CD4-positive, alpha-beta T cell (primary cell): ENCODE measurements at places on chromosomes 7 and 10.

GRCh38 chr10:43262397-43262901 lies 4.4 kb downstream of the RASGEF1A start:
- no peak for DNase-seq

DNA sequence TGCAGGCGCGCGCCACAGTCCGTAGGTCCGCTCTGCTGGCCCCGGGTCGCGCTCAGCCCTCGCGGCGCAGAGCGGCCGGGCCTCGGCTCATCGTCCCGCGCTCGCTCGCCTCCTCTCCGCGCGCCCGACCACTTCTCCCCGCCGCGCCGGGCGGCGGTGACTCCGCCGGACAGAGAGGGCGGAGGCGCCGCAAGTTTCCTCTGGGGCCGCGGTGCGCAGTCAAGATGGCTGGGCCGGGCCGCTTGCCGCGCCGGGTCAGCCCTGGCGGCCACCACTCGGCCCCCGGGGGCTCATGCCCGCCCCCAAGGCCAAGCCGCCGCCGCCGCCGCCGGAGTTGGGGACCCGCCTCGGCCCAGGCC lies 441 bp downstream of the FZD8 start:
- DNase-seq, result no peak

GRCh38 chr7:80225361-80225760 lies 90.7 kb downstream of the GNAI1 start:
- DNase-seq, result no peak

DNA sequence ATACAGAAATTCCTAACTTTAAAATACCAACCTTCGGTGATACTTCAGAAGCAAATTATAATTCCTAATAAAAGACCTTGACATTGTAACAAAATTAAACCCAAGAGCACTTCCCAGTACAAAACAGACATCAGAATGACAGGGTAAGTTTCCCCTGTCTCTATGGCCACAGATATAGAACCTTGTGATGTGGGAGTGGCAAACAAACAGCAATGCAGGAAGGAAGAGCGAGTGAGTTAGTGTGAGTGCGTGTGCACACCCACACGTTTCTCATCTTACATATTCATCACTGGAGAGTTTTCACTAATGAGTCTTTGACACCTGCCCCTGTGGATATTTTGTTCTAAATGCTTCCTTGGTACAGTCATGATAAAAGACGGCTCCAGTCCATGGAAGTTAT lies 72.2 kb downstream of the VWC2 start:
- no peak for DNase-seq

DNA sequence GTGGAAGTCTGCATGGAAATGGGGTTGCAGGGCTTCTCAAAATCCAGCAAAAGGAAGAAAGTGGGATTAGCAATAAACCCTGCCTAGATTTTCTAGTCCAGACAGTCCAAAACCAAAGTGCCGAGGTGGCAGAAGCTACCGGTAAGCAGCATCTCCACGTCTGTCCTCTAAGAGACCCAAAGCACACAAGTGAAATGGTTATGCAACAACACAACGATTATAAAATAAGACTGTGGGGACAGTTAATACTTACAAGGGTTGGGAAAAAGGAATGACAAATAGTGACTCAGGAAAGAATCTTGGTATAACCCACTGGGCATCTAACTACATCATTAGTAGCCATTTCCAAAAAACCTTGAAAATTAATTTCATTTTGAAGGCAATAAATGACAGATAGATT lies 24.7 kb downstream of the CREB3L2 start:
- no peak for DNase-seq

DNA sequence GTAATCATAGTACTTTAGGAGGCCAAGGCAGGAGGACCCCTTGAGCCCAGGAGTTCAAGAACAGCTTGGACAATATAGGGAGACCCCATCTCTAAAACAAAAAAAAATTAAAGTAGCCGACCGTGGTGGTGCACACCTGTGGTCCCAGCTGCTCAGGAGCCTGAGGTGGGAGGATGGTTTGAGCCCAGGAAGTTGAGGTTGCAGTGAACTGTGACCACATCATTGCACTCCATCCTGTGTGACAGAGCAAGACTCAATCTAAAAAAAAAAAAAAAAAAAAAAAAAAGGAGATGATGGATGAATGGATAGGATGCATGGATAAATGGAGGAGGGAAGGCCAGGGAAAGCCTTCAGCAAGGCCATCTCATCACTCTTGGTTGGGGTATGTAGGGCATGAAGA lies 33.4 kb upstream of the BMPR1A start:
- no peak for DNase-seq

- DNase-seq, result no peak
These were observed 54.1 kb downstream of the KIAA1217 start for GRCh38 chr10:24262929-24263590.

- no peak for DNase-seq
These were observed 18.8 kb upstream of the ARHGAP22 start for GRCh38 chr10:48623607-48624132.

DNA sequence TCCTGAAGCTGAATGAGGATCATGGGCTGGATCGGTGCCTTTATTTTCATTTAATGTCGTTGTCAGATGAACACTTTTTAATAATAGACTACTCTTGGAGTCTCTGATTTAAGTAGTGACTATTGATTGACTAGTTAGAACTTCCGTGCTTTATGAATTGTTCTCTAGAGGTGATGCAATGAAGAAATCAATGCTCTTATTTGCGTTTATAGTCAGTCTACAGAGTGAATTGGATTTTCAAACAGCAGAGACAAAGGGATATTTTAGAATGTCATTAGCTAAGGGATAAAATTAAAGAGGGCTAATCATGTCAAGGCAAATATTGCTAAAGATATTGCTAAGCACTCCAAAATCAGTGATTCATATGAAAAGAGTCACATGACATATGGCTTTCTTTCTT lies 652.0 kb upstream of the NRP1 start:
- no peak for DNase-seq

DNA sequence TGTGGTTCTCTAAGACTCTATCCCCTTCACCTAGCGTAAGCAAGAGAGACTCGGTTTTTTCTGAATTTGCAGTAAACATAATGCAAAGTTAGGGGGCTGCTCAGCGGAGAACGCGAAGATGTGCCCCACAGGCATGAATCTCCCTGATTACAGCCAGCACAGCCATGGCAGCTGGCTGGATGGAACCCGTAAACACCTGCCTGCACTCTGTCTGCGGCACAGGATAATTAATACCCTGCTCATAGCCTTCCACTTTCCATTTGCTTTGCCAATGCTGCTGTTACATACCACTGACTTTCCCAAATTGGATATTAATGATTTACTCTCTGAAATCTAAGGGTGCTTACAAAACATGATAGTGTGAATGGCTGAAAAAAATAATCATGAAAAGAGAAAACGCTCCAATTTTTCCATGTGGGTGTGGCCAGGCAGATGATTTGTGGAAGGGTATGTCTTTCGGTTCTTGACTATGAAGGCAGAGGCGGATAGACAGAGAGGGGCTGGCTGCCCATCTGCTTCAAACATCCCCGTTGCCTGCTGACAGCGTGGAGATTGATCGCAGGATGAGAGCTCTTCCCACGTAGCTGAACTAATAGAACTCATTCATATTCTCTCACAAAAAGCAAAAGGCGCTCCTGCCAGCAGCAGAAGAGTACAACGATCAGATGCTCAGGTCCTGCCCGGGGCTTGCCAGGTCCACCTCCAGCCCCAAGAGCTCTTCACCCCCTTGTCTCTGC lies 193.2 kb upstream of the GHITM start:
- no peak for DNase-seq

- no peak for DNase-seq
These were observed 117.8 kb upstream of the AKR1E2 start for GRCh38 chr10:4708123-4708759.

DNA sequence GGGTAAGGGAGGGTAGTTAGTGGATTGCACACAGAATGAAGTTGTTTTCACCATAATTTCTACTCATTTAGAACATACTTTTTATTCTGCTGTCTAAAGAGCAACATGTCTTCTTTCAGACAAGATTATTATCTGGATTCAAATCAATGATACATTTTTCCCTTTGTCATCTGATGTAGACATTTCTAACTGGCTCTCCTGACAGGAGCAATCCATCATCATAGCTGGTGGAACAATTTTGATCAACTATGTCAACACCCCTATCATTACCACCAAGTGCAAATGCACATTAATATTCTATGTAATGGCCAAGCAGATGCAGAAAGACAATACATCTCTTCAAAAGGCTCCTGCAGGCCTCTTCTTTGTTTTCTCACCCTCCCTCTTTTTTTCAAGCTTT lies 672.9 kb upstream of the LRRTM3 start:
- no peak for DNase-seq
